Kidney epithelial cell (primary cell): ENCODE measurements at places on chromosomes 13 and 19. TPM values are rescaled to one million over a fixed set of nuclear protein-coding genes. Genes with fewer than 3 reads are reported as not detected.

GTPBP3 gene
- total RNA-seq = 31.8 and 38.1 TPM in 2 replicates

CEACAM7 gene
- total RNA-seq = not detected in 2 replicates

MUC16 gene
- 0.34 and 0.50 TPM in 2 replicates for total RNA-seq

KCNN4 gene
- total RNA-seq = 8.8 and 10.8 TPM in 2 replicates

KIRREL2 gene
- total RNA-seq = 0.50 and 1.0 TPM in 2 replicates

CCDC70 gene
- total RNA-seq = not detected in 2 replicates

FFAR2 gene
- total RNA-seq = not detected in 2 replicates

RYR1 gene
- total RNA-seq = 0.07 and 0.17 TPM in 2 replicates

SELENOV gene
- total RNA-seq = 0.27 and 0.42 TPM in 2 replicates

KLHL26 gene
- total RNA-seq = 7.5 and 9.6 TPM in 2 replicates

URAD gene
- total RNA-seq = not detected in 2 replicates

TBXA2R gene
- total RNA-seq = 0.04 and 0.21 TPM in 2 replicates

ZNF667 gene
- 4.2 and 9.4 TPM in 2 replicates for total RNA-seq
